ENCODE measurements at places on chromosomes 13 and 19.
A peak's percentile ranks its signal among the peaks of the same experiment; 100 is the strongest.

DNA sequence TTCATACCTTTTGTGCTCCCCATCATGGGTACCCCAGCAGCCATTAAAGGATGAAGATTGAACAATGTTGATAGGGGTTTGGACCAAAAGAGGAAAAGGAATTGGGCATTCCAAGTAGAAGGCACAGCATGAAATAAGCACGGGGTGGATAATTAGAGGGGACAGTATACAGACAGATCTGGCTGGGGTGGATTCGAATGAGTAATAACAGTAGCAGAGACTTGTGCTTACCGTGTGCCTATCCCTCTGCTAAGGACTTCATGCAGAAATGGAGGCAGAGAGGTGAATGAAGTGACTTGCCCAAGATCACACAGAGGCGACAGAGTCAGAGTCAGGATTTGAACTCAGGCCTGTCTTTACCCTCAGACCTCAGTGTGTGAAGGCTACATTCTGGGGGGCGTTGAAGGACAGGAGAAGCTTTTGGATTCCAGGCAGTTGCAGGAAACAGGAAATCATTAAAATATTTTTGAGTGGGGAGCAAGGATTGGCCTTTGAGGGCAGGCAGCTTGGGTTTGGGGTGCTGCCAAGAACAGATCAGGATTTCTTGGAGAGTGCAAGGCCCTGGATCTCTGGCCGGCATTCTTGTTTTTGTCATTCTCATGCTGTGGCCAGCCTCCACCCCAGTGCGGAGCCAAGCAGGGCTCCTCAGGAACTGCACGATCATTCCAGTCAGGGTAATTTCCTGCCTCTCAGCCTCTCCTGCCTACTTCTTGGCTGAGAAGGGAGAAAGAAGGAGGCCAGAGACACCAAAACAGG is 18.7 kb downstream of the PAF1 start:
- DNase-seq = no peak

- DNase-seq = peak; percentile 93
These were observed at the start of gene SBNO2 for GRCh38 chr19:1173845-1174809. SBNO2 (minus strand) TSS chr19:1174268; CDS start chr19:1154276, 19,992 bp downstream.

DNA sequence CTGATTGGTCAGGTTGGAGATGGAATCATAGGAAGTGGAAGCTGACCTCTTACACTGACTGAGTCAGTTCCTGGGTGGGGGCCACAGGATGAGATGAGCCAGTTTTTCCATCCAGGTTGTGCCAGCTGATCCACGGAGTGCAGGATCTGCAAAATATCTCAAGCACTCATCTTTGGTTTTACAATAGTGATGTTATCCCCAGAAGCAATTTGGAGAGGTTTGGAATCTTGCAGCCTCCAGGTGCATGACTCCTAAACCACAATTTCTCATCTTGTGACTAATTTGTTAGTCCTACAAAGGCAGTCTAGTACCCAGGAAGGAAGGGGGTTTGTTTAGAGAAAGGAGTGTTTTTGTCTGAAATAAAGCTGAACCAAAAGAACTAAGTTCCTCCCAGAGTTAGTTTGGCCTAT is 212.8 kb downstream of the SLITRK6 start:
- no peak for DNase-seq

- no peak for DNase-seq
These were observed 50.8 kb upstream of the FREM2 start for GRCh38 chr13:38636073-38636472.

- no peak for DNase-seq
These were observed 41.5 kb upstream of the MEDAG start for GRCh38 chr13:30864433-30865122.

DNA sequence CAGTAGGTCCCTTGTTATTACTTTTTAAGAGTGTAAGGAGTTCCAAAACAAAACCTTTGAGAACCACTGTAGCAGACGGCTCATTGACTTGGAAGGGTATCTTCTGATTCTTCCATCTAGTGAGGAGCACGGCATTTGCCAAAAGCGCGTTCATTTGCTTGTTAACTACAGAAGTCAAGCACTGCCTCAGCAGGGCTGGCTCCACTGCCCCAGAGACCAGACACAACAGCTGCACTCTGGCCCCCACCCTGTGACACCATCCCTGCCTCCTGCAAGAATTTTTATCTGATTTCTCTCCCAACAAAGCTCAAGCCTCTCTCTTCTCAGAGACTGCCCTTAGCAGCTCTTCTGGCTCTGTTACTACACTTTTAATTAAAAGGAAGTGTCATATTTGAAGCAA is 20.7 kb upstream of the XPO4 start:
- DNase-seq = no peak

GRCh38 chr19:46559203-46559602 is 41.9 kb upstream of the CALM3 start:
- DNase-seq = no peak
